ENCODE measurements at places on chromosomes 2 and 18.

DNA sequence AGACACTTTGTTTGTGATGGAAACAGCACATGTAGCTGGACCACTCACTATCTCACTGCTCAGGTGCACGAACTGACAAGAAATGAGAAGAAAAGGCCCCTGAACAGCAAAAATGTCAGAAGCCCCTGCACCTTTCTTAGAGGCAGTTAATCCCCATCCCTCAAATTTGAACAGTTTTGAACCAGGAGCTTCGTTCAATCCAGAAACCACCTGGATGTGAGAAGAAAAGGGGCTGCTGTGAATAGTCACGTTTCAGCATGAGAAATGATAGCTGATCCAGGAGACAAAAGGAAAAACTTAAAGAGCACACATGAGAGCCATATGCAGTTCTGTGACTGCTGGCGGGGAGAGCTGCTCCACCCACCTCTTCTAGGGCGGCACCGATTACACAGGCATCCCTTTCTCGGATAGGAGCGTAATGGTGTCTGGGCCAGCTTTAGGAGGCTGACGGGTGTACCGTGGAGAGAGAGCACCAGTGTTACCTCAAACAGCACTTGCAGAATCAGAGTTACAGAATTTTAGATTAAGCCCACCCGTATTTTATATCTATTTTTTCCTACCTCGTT, 117.0 kb upstream of the EML6 start:
- no peak for DNase-seq

DNA sequence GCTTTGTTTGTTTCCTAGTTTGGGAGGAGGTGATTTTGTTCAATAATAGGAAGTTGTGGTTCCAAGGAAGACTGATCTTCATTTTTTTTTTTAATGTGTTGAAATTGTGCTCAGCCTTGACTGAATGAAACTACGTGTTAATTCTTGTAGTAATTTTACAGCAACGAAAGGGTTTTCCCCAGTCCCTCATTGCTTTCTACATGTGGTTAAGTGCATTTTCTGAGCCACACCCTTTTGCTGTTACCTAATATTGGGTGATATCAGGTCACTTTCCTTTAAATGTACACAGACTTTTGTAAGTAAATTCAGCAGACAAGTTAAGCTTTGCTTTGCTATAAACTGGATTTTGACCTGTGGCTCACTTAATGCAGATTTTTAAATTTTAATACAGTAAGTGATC, 73.6 kb downstream of the OTX1 start:
- no peak for DNase-seq

- no peak for DNase-seq
Measured at GRCh38 chr2:161353543-161353942, 45.3 kb downstream of the PSMD14 start.

- DNase-seq = no peak
Measured at GRCh38 chr18:44881461-44882162, 200.9 kb downstream of the SETBP1 start.

GRCh38 chr2:74181739-74182138, 3.1 kb upstream of the MOB1A start:
- DNase-seq = no peak

GRCh38 chr2:32363597-32363996, 6.8 kb downstream of the BIRC6 start:
- DNase-seq = no peak

DNA sequence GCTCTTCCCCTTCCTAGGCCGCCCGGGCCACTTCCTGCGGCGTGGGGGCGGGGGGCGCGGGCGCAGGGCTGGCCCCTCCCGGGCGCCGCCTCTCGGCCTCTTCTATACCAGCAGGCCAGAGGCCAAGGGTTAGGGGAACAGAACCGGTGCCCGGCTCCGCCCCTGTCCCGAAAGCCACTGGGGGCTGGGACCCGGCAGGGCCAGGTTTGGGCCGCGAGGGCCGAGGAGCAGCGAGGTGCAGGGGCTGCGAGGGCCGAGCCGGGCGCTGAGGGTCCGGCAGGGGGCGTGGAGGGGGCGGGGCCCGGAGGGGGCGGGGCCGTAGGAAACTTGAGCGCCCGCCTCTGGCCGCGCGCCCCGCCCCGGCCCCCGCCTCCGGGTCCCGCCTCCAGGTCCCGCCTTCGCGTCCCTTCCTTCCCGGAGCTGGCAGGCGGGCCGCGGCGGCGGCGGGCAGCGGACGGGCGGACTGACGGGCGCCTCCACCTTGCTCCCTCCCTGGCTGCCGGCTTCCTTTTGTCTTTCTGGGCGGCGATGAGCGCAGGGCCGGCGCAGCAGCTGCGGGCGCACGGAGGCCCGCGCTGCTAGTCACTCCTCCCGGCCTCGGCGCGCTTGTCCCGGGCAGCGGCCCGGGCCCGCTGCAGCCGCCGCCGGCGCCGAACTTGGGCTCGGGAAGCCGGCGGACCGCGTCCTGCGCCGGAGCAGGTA, at the start of gene HPCAL1:
HPCAL1 (plus strand) TSS at position 426 of the 702 bp plus-strand sequence. CDS start 116,854 bp downstream, outside the sequence.
- DNase-seq = peak; percentile 83

GRCh38 chr18:25299426-25300300, 52.3 kb downstream of the ZNF521 start:
- no peak for DNase-seq

GRCh38 chr2:8345200-8345599, 336.7 kb upstream of the ID2 start:
- DNase-seq = no peak

- DNase-seq = no peak
Measured at GRCh38 chr2:44273596-44273995, 1.7 kb upstream of the SLC3A1 start.

All from NCI-H2081 (cell line).